Retinal pigment epithelial cell (primary cell): ENCODE measurements at places on chromosomes 11 and 22.

DNA sequence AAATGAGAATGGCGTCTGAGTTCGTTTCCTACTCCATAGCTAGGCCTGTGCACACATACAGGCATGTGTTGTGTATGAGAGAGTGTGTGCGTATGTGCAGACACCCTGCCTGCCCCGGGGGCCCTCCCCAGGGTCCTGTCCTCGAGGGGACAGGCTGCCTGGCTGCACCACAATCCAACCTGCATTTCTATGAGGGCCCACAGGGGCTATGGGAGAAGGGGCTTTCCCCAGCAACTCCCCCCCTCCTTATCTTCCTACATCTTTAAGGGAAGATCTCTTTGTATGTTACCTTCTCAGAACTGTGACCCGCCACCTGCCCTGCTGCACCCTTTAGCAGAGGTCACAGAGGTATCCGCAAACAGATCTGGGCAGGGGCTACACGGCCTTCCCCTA, 14.9 kb downstream of the ADORA2A start:
- DNase-seq = no peak

GRCh38 chr11:44727114-44727372, 281 bp downstream of the TSPAN18 start:
- no peak for DNase-seq

- no peak for DNase-seq
These were observed 509 bp downstream of the LAMTOR1 start for GRCh38 chr11:72102631-72102945.

GRCh38 chr11:61628662-61628970, 47.7 kb upstream of the SYT7 start:
- DNase-seq = no peak

- no peak for DNase-seq
These were observed 2.0 kb downstream of the KDM2A start for GRCh38 chr11:67120881-67121710.

DNA sequence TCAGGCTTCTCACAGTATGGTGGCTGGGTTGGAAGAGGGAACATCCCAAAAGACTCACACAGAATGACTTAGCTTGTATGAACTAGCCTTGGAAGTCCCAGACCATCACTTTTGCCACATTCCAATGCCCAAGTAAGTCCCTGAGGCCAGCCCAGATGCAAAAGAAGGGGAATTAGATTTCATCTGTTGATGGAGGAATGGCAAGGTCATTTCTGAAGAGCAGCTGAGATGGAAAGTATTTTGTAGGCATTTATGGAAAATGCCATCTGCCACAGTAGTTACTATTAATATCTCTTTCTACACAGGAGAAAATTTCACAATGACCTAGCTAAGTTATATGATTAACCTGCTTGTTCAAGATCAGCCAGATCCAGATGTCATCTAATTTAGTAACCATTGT, 58.8 kb downstream of the ENDOD1 start:
- DNase-seq = no peak

DNA sequence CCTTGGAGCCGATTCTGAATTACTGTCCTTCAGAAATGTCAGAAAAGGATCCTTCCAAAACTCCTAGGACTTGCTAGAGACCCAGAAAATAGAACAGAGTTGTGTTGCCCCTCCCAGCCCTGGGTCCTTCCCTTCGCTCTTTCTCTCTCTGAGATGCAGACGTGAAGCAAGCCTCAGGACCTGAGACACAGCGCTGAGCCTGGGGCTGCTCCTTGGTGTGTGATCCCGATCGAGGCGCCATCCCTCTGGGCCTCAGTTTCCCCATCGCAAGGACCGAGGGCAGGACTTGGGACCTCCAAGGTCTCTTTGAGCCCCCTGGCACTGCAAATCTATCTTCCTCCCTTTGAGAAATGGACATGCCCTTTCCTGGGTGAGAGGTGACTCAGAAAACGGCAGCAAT, 533.5 kb downstream of the TBC1D22A start:
- DNase-seq = no peak

- no peak for DNase-seq
These were observed 63.6 kb upstream of the PPARA start for GRCh38 chr22:46086577-46087335.

GRCh38 chr11:76271068-76271467, 64.8 kb upstream of the WNT11 start:
- no peak for DNase-seq

GRCh38 chr22:39431216-39431801, 25.5 kb upstream of the MGAT3 start:
- DNase-seq = no peak
